Kidney capillary endothelial cell (primary cell): ENCODE measurements at places on chromosomes 7 and 10.

GRCh38 chr7:106609416-106609815 lies 51.5 kb downstream of the CCDC71L start:
- DNase-seq: peak; percentile 94

DNA sequence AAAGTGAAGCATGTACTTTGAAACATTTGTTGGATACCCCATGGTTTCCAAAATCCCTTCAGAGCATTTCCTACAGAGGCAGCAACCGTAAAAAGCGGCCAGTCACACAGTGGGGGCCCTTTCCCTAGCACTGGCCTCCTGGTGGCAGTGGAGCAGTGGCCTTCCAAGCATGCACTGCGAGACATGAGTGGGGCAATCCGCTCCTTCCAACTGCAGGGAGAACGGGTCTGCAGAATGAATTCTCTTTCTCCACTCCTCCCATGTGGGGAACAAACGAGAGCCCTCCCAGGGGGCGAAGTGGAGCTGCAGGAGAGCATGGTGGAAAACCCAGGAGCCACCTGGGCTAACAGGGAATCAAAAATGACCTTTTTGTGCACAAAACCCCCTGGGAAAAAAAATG lies 542.9 kb upstream of the GALNT17 start:
- no peak for DNase-seq

DNA sequence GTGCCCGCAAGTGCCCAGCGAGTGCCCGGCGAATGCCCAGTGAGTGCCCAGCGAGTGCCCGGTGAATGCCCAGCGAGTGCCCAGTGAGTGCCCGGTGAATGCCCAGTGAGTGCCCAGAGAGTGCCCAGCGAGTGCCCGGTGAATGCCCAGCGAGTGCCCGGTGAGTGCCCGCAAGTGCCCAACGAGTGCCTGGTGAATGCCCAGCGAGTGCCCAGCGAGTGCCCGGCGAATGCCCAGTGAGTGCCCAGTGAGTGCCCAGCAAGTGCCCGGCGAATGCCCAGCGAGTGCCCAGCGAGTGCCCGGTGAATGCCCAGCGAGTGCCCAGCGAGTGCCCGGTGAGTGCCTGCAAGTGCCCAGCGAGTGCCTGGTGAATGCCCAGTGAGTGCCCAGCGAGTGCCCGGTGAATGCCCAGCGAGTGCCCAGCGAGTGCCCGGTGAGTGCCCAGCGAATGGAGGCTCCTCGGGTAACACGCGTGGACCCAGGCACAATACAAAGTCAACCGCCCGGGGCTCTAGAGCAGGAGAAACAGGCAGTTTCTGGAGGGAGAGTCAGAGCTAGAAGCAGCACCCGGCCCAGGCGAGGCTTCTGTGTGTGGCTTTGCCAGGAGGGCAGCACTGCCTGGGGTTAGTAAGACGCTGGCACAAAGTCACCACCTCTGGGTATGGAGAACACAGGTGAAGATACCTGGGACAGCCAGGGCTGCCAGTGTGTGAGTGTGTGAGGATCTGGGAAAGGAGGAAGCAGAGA lies 38.2 kb upstream of the CFAP46 start:
- DNase-seq: no peak

DNA sequence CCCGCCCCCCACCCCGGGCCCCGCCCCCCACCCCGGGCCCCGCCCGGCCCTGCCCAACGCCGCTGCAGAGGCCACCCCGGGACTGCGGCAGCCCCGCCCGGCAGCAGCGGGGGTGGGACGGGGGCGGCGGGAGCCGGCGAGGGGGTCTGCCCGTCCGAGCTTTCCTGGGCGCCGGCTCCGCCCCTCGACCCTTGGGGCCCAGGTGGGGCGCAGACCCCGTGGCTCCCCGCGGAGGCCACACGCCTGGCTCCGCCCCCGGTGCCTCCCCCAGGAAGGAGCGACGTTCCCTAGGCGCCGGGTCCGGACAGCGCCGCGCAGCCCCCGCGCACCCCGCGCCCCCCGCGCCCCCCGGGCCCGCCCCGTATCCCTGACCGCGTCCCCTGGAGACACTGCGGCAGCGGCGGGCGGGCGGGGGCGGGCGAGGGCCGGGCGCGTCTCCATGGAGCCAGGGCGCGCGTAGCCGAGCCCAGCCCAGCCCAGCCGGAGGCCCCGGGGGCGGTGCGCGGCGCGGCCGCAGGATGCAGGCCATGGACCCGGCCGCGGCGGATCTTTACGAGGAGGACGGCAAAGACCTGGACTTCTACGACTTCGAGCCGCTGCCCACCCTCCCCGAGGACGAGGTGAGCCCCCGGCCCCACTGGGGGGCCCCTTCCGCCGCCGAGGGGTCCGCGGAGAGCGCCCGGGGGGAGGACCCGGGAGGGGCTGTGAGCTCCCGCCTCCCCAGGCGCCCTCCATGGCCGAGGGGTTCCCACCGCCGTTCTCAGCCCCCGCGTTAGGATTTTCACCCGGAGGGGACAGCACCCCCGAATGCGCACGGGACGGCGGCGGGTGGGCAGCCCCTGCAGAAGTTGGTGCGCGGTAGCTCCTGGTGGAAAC lies at the start of gene KNDC1:
Gene KNDC1 (plus strand): TSS at position 270 of the 876 bp plus-strand sequence. CDS start 249 bp downstream, at position 519.
- no peak for DNase-seq

DNA sequence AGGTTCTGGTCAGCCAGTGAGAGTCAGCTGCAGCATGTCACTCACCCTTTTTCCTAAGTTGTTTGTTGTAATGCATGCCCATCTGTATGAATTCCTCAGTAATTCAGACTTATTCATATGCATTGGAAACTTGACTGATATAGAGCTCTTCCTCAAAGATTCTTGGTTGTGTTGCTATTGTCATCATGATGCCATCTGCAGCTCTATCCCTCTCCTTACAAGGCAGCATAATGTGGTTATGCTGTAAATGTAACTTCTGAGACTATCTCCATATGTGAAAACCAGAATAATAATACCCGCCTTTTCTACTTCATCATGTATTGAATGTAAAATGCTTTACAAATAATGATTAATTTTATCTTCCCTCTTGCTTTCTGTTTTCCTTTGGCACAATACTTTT lies 252.6 kb upstream of the MTPN start:
- no peak for DNase-seq

DNA sequence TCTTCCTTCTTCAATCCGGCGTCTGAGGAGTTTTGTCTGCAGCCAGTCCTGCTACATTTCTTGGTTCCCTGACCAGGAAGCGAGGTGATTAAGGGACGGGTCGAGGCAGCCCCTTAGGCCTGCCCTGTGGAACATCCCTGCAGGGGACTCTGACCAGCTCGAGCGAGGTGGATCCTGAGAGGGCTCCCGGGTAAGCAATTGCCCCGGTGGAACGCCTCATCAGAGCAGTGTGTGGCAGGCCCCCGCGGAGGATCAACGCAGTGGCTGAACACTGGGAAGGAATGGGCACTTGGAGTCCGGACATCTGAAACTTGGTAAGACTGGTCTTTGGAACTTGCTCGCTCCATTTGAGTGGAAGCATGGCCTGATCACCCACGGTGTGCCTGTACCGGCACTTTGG lies 121.0 kb downstream of the CUL2 start:
- no peak for DNase-seq

- peak; percentile 92 for DNase-seq
Measured at GRCh38 chr10:116974456-116975005, 30.5 kb downstream of the SHTN1 start.

DNA sequence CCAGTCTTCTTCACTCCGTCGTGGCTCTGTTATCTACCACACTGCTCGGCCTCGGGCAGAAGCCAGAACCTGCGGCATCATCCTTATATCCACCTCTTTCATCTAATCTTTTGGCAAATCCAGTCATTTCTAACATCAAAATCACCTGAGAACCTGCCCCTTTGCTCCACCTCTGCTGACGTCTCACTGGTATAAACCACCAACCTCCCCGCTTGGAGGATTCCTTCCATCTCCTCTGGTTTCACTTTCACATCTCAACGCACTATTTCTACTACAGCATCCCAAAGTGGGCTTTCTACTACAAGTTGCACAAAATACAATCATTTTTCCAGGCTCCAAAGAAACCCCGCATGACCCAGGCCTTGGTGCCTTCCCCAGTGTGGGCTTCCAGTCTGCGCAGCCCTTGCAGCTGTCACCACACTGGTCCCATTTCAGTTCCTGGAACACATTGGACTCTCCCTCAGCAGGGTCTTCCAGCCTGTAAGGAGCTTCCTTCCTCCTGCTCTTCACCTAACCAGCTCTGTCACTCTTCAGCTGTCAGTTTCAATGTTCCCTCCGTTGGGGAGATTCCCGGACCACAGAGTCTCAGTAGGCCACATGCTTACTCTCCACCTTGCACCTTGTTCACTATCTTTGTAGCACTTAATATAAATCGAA lies 85.0 kb downstream of the PRKCQ start:
- no peak for DNase-seq

DNA sequence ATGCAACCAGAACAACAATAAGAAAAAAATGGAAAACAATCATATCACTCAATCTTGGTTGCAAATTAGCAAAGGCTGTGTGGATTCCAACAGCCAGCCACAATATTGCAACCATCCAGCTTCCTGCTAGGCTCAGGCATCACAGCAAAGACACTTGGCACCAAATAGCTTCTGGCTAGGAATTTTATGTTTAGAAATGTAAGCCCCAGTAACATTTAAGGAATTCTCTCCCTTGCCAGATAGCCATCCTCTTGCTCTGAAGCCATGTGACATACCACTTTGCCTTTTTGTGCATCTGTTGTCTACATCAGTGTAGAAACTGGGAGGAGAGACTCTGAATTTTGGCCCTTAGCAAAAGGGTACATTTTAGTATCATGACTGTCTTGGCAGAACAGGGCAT lies 22.2 kb downstream of the MKX start:
- DNase-seq: no peak

GRCh38 chr10:124448696-124449169 lies 1.1 kb downstream of the NKX1-2 start:
- DNase-seq: no peak

DNA sequence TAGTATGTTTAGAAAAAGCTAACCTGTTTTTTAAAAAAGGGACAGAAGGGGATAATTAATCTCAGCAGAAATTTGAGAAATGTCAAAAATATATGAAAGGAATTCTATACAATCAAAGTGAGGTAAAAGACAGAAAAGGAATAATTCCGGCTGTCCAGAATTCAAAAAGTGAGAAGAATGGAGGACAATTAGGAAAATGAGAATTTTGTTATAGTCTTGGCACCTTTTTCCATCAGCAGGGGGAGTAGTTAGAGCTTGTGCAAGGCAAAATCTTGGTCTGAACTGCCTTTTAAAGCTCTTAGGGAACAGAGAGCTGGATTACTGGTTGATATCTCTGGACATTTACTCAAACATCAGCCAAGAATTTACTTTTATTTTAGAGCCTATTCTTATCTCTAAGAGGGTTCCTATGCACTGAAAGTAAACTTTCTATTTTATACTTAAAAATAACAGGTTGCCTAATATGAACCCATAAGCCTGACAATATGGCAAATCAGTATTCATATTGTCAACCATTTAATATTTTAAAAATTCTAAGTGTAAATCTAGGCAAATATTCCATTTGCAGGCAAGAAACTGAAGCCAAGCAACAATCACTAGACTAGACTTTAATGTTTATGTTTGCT lies 185.6 kb downstream of the ANK3 start:
- DNase-seq: no peak

DNA sequence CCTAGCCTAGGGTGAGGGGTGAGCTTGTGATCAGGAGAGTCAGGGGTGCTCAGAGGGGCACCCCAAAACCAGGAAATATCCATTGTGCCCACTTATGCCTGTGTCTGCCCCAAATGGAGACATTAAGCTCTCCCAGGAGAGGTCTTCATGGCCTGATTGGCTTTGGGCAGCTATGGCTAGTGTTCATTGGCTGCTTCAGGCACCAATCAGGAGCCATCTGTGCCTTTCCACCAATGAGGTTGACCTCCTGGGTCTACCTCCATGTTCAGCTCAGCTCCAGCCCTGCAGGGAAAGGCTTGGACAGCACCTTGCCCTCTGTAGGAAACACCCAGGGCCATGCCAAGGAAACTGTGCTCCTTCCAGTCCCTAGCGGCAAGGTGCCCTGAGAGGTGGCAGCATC lies 23.9 kb upstream of the HSPB1 start:
- no peak for DNase-seq

DNA sequence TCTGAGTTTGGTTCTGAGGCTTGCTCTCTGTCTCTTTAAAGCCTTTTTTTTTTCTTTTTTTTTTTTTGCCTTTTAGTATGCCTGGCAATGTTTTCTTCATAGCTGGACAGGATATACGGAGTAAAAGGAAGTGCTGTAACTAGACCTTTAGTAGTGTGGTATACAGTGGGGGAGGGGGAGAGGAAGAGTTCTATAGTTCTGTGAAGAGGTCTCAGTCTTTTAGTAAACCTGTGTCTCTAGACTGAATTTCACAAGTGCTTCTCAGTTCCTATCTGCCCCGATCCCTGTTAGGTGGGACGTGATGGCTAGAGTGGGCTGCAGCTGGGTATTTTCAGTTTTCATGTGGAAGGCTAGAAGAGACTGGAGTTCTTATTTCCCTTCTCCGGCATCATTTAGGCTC lies 3.1 kb upstream of the ABCC2 start:
- DNase-seq: peak; percentile 87

DNA sequence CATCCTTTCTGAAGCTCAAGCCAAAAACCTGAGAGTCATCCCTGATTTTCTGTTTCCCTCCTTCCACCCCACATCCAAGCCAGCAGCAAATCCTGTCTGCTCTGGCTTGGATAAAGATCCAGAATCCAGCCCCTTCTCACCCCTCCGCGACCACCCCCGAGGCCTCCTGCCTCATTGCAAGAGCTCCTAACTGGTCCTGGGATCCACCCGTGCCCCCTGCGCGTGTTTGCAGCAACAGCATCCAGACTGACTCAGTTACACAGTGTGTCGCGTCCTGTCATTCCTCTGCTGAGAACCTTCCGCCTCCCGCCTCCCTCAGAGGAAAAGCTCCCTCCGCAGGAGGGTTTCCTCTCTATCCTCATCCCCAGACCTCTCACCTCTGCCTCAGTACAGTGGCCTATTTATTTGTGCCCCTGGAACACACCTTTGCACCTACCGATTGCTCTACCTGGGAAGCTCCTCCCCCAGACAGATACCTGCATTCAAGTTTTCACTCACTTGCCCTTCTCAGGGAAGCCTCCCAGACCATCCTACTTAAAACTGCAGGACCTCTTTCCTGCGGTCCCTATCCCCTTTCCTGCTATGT lies 21.6 kb upstream of the GRID1 start:
- no peak for DNase-seq
